ENCODE measurements at places on chromosomes 16 and 17.

- DNase-seq, result no peak
Measured at GRCh38 chr16:72960101-72960500, 87.8 kb downstream of the ZFHX3 start.

DNA sequence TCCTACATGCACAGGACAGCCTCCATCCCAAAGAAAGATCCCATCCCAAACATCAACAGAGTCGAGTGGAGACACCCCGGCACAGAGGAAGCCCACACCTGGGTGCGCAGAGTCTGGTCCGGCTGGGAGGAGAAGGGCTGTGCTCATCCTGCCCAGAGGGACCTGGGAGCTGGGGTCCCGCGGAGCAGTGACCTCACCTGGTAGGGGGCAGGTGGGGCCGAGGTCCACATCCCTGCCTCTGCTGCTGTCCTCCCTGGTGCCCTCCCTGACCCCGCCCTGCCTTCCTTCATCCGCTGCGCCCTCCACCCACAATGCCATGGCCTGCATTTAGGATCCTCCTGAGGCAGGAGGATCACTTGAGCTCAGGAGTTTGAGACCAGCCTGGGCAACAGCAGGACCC, 2.9 kb downstream of the C16orf90 start:
- no peak for DNase-seq

DNA sequence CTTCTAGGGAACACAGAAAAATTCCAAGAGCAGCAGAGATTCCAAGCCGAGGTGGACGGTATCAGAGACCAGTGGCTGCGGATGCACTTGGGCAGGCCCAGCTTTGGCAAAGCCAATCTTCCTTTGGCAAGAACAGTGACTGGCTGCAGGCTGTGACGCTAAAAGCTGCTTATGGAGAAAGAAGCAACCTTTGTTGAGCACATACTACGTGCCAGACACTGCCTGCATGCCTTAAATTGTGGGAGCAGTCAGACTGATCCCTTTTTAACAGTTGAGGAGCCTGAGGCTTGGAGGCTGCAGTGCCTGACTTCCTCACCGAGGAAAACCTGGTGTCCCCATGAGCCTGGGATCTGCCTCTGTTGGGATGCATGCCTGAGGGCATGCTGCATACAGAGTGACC, 69.0 kb upstream of the AMZ2 start:
- no peak for DNase-seq

DNA sequence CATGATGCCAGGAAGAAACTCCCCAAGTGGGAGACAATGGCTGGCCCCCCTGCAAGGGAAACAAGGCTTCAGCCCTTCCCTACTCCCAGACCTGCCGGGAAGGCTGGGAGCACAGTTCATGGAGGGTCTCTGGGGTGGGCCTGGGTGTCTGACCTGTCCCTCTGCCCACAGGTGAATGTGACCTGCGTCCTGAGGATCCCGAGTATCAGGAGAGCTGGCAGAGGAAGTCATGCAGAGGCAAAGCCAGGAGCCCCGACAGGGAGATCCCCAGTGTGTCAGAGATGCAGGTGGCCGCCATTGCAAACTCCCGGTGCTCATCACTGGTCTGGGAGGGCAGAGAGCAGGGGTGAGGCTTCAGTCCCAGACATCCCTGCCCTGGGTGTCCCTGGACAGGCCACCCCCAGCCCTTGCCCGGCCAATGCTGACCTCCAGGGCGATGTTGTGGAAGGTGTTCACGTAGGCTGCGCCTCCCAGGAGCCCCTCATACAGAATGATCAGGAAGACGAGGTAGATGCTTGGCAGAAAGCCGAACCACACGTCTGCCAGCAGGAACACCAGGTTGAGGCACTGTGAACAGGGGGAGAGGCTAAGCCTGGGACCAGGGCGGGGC, 5.3 kb upstream of the NPIPB7 start:
- no peak for DNase-seq

- DNase-seq, result no peak
Measured at GRCh38 chr17:57518587-57519581, 226.2 kb downstream of the CCDC182 start.

DNA sequence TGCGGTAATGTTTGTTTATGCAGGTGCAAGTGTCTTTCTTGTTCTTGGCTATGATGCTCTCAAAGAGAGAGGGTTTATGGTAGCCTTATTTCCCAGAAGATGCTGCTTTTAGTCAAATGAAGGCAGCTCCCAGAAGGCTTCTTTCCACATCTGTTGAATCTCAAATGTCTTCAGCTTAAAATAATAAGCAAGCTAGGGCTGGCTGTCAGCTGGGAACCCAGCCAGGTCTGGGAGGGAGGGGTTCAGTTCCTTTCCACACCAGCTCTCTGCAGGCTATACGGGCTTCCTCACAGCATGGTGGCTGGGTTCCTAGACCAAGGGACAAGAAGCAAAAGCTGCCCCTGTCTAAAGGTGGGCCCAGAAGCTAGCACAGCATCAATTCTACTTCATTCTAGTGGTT, 47.4 kb upstream of the ATF7IP2 start:
- DNase-seq, result peak; percentile 88

DNA sequence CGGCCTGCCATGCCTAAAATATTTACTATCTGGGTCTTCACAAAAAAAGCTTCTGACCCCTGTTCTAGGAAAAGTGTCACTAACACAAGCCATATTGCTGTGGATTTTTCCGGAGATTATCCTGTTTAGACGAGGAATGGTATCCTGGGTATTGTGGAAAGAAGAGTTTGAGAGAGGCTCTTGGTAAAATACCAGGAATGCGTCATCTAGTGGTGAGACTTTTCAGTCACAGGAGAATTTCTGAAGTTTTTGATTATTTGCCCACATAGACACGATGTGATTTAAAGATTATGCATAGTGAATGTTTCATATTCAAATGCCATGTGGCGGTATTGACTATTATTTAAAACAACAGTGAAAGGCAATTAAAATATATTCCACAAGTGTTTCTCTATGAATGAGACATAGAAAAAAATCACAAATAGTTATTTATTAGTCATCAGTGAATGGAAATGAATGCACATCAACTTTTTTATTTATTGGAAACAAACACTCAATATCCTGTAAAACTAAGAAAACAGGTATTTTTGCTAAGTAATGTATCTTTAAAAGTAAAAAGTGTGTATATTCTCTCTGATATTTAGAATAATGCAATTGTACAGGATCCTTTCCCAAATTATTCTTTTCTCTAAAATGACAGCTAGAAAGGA, 7.8 kb downstream of the KRT28 start:
- DNase-seq, result peak; percentile 43

DNA sequence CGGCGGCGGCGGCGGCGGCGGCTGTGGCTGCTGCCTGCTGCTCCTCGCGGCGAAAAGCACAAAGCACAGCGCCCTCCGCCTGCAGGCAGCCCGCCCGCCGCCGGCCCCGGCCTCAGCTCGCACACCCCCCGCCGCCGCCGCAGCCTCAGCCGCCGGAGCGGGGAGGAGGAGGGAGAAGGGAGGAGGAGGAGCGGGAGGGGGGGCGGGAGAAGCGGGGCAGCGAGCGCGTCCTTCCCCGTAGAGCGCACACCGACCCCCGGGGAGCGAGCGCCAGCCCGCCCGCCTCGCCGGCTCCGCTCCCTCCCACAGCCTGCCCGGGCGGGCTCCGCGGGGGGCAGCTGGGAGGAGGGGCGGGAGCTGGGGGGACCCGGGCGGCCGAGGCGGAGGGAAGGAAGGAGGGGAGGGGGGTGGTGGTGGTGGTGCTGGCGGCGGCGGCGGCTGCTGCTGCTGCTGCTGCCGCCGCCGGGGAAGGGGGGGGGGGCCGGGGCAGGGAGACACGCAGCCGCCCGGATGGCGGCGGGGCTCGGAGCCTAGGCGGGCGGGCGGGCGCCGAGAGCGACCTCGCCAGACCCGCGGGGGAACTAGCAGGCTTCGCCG, at the start of gene UBTF:
Gene UBTF (minus strand): TSS at position 60 of the 597 bp plus-strand sequence. CDS start 1,446 bp downstream, outside the sequence.
- DNase-seq, result peak; percentile 92

GRCh38 chr17:82793974-82794630, 42.2 kb downstream of the TBCD start:
- no peak for DNase-seq

DNA sequence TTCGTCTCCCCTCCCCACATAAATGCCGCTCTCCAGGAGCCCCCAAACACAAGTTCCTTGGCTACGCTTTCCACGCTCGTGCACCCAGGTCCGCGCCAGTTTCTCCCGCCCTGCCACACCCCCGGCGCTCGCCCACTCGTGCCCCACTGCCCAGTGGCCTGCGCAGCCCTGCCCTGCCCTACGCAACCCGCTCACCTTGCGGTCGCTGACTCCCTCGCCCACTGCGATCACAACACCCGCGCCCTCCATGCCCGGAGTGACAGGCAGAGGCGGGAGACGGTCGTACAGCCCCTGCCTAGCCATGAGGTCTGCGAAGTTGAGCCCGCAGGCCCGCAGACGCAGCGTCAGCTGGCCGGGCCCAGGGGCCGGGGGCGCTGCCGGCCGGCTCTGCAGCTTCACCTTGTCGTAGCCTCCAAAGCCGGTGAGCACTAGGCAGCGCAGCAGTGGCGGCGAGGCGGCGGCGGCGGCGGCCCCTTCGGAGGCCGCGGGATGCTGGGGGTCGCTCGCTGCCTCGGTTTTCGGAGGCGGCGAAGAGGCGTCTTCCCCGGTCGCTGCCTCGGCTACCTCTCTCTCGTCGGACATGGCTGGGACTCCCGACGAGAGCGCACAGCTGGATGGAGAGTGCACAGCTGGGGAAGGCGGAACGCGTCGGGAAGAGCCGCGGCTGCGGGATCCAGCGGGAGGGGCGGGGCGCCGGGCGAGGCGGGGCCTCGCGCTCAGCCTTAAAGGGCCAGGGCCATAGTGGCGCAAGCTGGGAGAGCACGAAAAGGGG, at the start of gene VAT1:
Gene VAT1 (minus strand): TSS at position 645 of the 772 bp plus-strand sequence. CDS start 63 bp downstream, at position 582.
- DNase-seq, result peak; percentile 84

GRCh38 chr17:56913353-56913866, 439 bp downstream of the TRIM25 start:
- DNase-seq, result peak; percentile 47

DNA sequence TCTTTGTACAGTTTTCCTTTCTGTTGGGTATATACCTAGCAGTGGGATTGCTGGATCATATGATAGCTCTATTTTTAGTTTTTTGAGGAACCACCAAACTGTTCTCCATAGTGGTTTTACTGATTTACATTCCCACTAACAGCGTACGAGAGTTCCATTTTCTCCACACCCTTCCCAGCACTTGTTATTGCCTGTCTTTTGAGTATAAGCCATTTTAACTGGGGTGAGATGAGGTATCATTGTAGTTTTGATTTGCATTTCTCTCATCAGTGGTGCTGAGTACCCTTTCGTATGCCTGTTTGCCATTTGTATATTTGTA, 887 bp upstream of the EVI2B start:
- no peak for DNase-seq

GRCh38 chr17:19978805-19979211, 1.2 kb upstream of the AKAP10 start:
- DNase-seq, result no peak

- DNase-seq, result peak; percentile 68
Measured at GRCh38 chr17:67514998-67515397, 137.9 kb downstream of the PITPNC1 start.

DNA sequence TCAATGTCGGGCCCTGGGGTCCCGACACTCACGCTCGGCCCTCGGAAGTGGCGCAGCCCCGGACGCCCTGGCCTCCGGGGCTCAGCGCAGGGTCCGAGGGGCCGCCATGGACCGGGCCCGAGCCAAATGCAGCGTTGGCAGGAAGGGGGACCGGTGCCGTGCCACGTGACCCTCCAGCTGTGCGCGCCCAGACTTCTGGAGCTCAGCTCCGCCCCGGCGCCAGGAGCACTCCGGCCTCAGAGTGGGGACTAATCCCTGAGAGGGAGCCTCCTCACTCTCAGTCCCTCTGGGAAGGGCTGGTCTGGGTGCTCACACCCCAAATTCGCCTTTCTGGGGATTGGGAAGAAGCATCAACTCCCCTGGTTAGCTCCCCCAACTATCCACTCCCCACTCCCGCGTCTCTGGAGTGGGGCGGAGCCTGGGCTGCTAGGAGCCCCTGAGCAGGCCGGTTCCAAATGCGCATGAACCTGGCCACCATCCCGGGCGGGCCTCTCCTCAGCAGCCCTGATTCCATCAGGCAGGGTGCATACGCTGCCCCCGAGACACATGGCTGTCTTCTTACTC, at the start of gene B3GNT9:
Gene B3GNT9 (minus strand): TSS at position 166 of the 564 bp plus-strand sequence. CDS start 513 bp downstream, outside the sequence.
- DNase-seq, result no peak

DNA sequence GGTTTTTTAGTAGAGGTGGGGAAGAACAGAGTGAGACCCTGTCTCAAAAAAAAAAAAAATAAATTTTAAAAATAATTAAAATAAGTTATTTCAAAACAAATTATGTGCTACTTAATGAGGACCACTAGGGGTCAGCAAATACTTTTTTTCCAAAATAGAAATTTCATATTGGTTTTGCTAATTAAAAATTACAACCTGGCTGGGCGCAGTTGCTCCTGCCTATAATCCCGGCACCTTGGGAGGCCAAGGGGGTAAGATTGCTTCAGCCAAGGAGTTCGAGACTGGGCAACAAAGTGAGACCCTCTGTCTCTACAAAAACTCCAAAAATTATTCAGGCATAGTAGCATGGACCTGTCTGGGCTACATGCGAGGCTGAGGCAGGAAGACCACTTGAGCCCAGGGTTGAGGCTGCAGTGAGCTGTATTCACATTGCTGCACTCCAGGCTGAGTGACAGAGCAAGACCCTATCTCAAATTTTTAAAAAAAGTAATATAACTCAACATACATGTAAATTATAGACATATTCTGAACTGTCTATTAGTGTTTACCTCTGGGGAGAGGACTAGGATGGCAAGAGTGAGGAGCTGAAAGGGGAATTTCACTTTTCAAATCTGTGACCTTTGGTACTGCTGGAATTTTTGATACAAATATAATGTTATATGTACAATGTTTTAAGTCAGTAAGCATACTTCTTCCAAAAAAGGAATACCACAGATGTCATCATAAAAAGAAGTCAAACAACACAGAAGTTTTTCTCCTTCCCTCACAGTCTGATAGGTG, 8.1 kb downstream of the MEIOB start:
- DNase-seq, result peak; percentile 78

GRCh38 chr17:36544044-36544306, 744 bp upstream of the GGNBP2 start:
- DNase-seq, result peak; percentile 78

- no peak for DNase-seq
Measured at GRCh38 chr17:58969612-58970011, 137.1 kb downstream of the TRIM37 start.

DNA sequence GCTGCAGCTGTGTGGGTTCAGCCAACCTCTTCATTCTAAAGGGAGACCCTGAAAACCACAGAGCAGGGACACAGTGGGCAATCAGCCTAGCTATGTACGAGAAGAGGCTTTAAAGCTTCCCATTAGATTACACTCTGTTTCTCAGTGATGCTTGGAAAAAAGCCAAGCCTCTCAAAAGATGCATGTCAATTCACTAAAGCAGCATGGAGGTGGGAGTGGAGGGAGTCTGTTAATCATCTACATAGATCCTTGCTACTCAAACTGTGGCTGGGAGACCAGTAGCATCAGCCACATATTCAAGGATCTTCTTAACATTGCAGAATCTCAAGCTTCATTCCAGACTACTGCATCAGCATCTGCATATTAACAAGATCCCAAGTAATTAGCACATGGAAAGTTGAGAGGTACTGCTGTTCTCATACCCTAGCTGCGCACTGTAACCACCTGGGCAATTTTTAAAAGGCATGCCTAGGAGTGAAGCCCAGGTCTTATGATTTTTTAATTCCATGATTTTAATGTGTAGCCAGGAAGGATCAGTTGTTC, 305.9 kb downstream of the PMP22 start:
- DNase-seq, result no peak

GRCh38 chr17:34726536-34727384, 147.4 kb downstream of the TMEM132E start:
- no peak for DNase-seq

GRCh38 chr17:4635823-4636375, 5.6 kb downstream of the ALOX15 start:
- DNase-seq, result peak; percentile 90
